ENCODE measurements at places on chromosomes 3 and 15. TPM values are rescaled to one million over a fixed set of nuclear protein-coding genes. Genes with fewer than 3 reads are reported as not detected.

- DNase-seq = no peak
These were observed 7.1 kb downstream of the PIAS1 start for GRCh38 chr15:68061171-68061570.

GRCh38 chr3:71978150-71978721, 193.3 kb upstream of the PROK2 start:
- DNase-seq = peak; percentile 25

DNA sequence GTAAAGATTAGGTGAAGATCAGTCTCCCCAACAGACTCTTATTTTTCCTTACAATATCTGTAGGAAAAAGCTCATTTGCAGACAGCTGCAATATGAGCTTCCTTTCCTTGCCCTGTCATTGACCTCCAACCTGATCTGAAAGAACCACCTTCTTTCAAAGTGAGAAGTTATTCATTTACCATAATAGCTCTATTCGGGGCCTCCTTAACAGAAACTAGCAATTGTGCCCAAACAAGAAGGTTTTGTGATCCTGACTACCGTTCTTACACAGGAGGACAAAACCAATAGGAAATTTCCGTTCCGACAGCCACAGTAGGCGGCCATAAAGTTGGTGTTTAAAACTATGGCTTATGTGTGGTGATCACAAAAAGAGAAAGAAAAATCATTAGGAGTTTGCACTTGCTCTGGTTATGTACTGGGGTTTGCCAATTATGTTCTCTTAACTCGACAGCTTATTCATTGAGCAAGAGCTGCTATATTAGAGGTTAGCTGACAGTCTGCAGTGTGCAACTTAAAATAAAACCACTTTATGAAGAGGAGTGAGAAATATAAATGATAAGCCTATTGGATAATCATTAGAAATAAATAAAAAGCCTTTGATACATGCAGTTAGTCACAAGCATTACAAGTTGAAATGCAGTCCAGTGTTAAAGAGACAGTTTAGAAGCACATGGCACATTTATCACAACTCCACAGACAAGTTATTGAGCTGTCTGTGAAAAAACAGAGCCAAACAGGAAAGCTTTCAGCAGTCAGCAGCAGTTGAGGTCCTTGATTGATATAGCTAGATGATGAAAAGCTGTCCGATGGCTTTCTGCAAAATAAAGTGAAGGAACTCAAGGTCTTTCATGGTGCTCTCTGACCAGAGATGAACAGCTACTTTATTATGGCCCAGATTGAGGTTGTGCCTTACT, 199.8 kb downstream of the WDR72 start:
- DNase-seq = peak; percentile 68

- no peak for DNase-seq
These were observed 64.9 kb downstream of the COL8A1 start for GRCh38 chr3:99702953-99703943.

GRCh38 chr3:42119561-42120355, 28.6 kb downstream of the TRAK1 start:
- DNase-seq = no peak

DNA sequence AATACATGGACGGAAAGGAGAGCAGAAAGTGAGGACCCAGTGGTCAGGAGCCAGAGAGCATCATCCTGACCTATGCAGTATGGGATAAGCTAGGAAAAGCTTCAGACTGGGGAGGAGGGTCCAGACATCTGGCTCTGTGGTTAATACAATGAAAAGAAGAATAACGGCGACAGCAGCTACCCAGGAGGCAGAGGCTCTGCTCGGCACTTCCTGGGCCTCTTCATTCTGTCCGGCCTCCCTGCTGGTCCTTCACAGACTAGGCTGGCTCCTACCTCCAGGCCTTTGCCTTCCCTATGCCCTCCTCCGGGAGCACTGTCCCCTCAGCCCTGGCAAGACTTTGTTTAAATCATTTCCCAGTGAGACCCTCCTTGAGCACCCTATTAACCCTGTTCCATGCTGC, 58.9 kb upstream of the WNT5A start:
- DNase-seq = no peak

DNA sequence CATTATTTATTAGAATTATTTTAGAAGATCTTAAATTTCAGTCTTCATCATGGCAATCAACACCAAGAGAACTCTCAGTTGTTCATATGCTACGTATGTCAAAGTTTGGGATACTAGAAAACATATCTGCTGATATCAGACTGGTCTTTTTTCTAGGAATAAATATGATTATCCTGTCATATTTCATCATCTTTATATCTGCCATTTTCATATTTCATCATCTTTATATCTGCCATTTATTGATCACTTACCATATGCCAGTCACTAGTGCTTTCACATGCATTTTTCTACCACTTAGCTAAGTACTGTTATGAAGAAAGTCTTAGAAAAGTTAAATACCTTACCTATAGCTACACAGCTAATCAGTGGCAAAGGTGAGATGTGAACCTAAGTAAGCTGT, 2.8 kb upstream of the ZCWPW2 start:
- DNase-seq = no peak

- peak; percentile 67 for DNase-seq
These were observed 9.9 kb upstream of the LEKR1 start for GRCh38 chr3:156816091-156816793.

GRCh38 chr3:129022114-129023007, 21.3 kb downstream of the EFCC1 start:
- peak; percentile 59 for DNase-seq

- no peak for DNase-seq
These were observed 40.0 kb downstream of the CTXND1 start for GRCh38 chr15:80211976-80212375.

- no peak for DNase-seq
These were observed 222.8 kb downstream of the PTPRG start for GRCh38 chr3:61783993-61784718.

DNA sequence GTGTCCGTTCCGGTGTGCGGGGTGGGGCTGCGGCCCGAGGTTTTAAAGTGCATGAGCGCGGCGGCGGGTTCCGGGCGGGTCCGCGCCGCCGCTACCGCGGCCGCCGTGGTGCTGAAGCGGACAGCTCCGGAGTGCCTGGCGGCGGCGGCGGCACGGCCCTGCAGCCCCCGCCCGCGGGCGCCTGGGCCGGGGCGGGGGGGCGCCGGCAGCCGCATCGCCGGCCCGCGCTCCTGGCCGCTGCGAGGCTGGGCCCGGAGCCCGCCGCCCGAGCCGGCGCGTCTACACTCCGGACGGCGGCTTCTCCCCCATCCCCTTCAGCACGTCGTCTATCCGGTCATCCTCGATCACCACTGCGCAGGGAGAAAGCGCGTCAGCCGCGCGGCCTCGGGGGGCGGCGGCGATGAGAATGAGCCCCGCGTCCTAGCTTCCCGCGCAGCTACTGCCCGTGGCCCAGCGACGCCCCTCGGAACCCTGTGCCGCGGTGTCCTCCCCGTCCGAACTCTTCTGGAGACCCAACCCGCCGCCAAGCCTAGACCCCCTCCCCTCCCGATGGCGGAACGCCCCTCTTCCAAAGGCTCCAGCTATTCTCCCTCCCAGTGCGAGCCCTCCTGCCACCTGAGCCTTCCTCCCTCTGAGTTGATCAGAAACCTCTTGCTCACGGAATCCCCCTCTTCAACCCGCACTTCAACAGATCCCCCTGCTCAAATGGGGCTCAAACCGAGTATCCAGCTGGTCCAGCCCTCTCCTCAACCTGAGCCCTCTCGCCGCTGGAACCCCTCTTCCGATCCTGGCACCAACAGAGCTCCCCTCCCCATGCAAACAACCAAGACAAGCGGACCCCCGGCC, 1.3 kb downstream of the CAMK2N2 start:
- DNase-seq = peak; percentile 48

GRCh38 chr3:171155122-171155700, 128.7 kb upstream of the SLC2A2 start:
- DNase-seq = peak; percentile 32

GRCh38 chr15:36844534-36844998, 255.8 kb downstream of the MEIS2 start:
- no peak for DNase-seq

CHRM5 gene
- 0.06 TPM for total RNA-seq

PRTG gene
- 6.4 TPM for total RNA-seq

GCSAM gene
- total RNA-seq = 0.88 TPM

APOD gene
- 24.4 TPM for total RNA-seq

ASB14 gene
- not detected for total RNA-seq

WDR72 gene
- total RNA-seq = 55.7 TPM

CHP1 gene
- 171 TPM for total RNA-seq

DAZL gene
- total RNA-seq = not detected

DOCK3 gene
- total RNA-seq = 0.54 TPM

All from kidney (tissue), 22 donors.